Dermis microvascular lymphatic vessel endothelial cell (primary cell): ENCODE measurements at places on chromosomes 5 and 9.

GRCh38 chr9:75658301-75658905 is 232.1 kb upstream of the PCSK5 start:
- no peak for DNase-seq

DNA sequence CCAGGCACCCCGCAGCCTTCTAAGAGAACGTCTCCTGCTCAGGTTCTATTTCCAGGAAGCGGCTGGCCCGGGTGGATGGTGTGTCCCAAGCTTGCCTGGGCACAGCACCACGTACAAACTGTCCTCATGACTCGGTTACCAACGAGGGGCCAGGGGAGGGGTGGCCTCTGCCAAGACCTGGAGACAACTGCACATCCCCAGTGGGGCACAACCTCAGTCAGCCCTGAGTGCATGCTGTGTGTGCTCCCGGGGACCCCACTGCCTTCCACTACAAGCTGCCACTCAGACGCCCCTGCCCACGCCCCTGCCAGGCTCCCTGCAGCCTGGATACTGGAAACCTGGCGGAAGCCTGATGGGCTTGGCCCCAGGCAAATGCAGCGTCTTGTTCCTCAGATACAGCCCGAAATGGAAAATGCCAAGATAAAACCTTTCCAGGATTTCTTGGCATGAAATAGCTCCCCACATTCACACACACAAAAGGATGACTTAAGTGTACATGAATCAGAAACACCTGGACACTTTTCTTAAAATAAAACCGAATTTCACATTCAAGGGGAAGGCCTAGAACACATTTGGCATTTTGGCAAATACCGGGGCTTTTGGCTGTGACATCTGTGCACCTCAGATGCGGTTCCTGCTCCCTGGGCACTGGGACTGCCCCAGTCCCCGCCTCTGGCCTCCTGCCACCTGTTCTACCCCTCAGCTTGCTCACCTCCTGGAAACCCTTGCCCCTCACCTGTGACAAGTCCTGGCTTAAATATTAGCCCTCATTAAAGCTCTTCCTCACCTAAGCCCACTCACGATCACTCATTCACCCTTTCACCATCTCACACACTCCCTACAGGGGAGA is 62.5 kb downstream of the COL23A1 start:
- DNase-seq, result no peak

GRCh38 chr5:125394661-125395280 is 648.3 kb upstream of the ZNF608 start:
- DNase-seq, result no peak

- DNase-seq, result no peak
These were observed 25.1 kb downstream of the RNF180 start for GRCh38 chr5:64190562-64191306.

GRCh38 chr5:52544738-52545137 is 243.0 kb upstream of the ITGA1 start:
- no peak for DNase-seq

DNA sequence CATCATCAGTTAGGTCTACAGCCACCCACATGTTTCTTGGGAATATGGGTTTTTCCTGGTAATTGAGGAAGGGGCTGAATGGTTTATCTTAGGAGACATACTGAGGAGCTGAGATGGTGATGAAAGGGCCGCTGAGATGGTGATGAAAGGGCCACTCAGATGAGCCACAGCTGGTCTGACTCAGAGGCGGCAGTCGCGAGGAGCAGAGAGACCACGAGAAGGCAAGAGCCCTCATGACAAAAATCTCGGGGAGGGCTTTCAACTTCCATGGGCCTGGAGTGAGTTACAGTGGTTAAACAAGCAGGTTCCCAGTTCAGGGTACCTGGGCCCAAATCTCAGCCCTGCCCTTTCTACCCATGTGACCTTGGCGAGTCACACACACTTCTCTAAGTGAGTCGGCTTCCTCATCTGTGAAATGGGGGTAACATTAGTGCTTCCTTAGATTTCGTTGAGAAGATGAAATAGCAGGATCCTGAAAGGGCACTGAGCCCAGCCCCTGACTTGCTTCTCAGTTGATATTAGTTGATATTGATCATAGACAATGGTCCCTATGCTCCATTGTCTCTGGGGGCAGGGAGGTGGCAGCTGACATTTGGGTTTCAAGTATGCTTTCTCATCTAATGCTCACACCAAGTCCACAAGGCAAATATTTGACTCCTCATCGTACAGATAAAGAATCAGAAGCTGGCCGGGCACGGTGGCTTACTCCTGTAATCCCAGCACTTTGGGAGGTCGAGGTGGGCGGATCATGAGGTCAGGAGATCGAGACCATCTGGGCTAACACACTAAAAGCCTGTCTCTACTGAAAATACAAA is 169.5 kb downstream of the RGS3 start:
- no peak for DNase-seq

- DNase-seq, result no peak
These were observed 32.4 kb downstream of the GOLGA2 start for GRCh38 chr9:128243215-128244018.

- DNase-seq, result no peak
These were observed 16.6 kb upstream of the NCS1 start for GRCh38 chr9:130155647-130156046.

DNA sequence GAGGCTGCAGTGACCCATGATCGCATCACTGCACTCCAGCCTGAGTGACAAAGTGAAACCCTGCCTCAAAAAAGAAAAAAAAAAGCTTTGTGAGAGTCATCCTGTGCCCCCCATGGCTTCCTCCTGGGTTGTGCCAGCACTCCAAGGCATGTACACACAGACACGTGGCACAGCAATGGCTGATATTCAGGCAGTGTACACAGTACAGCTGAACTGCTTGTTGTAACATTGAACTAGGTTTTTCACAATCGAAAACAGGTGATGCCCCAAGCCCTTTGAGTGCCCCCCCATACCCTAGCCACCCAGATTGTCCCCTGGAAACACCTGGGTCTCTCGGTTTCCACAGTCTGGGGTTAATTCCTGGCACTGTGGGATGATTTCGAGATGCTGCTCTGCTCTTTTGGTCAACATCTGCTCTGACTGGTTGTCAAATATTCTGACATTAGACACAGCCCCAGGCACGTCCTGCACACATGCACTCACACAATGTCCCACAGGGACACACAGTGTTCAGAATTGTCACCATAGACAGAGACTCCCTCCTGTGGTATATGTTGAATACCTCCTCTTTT is 9.2 kb downstream of the SPINK4 start:
- no peak for DNase-seq

GRCh38 chr5:329121-329735 is 7.7 kb downstream of the AHRR start:
- no peak for DNase-seq

GRCh38 chr5:149778303-149779123 is 48.4 kb downstream of the PPARGC1B start:
- DNase-seq, result no peak

GRCh38 chr5:81899123-81899522 is 72.7 kb upstream of the ATG10 start:
- no peak for DNase-seq

- peak; percentile 45 for DNase-seq
These were observed 17.7 kb downstream of the RALGDS start for GRCh38 chr9:133103183-133103986.

DNA sequence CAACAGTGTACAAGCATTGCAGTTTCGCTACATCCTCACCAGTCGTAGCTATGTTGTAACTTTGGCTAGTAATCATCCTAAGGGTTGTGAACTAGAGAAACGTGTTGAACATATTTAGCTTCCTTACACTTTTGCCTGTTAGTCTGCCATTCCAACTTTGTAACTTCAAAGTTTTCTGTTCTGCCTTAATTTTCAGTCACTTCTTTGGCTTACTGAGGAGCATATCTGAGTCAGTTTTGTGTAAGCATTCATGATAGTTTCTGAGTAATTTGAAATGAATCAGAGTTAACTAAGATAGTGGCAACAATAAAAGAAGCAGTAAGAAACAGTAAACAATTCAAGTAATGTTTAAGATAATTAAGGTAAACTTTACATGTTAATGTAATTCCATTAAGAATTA is 58.9 kb upstream of the MCCC2 start:
- no peak for DNase-seq

GRCh38 chr5:115767424-115767823 is 49.0 kb downstream of the CDO1 start:
- no peak for DNase-seq

DNA sequence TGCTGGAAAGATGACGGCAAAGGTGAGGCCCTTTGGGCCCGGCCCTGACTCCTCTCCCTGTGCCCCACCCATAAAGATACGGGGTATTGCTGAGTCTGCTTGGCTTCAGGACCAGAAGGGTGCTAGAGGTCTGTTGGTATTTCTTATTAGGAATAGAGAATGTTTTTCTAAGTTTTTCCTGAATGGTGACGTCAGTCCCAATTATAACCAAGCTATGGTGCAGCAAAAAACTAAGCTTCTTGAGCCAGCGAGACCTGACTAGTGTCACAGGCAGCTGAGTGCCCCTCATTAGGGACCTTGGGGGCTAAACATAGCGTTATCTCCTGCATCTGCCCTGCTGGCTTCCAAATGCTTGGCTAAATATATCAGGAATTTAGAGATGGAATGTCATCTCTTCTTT is 151.0 kb upstream of the TBC1D2 start:
- no peak for DNase-seq

GRCh38 chr9:16337322-16338029 is 533.0 kb downstream of the BNC2 start:
- peak; percentile 34 for DNase-seq

DNA sequence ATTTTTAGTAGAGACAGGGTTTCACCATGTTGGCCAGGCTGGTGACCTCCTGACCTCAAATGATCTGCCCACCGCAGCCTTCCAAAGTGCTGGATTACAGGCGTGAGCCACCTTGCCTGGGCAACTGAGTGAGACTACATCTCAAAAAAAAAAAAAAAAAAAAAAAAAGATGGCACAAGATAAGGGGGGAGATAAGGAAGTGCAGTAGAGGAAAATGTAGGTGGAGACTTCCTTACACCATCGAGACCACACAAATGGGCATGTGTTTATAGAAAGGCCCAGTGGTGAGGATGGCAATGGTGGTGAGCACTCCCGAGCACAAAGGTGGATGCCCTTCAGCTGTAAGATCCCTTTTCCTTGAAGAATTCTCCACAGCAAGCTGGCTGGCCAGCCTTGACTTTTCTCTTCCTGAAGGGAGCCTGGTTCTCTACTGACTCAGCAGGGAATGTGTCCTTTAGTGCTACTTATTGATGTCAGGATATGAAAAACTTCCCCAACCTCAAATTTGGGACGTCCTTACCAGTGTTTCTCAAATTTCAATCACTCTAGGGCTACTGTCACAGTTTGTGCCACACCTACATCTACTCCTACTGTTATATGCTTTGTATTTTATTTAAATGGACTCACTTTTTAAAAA is 28.2 kb downstream of the ERGIC1 start:
- no peak for DNase-seq

GRCh38 chr9:126853667-126854066 is 6.8 kb upstream of the ZBTB34 start:
- no peak for DNase-seq

GRCh38 chr9:77598524-77598923 is 49.6 kb downstream of the GNA14 start:
- DNase-seq, result peak; percentile 22

- no peak for DNase-seq
These were observed 37.4 kb downstream of the MVB12B start for GRCh38 chr9:126363847-126364671.
